ENCODE measurements at places on chromosomes 11 and 22.

GRCh38 chr11:83449338-83449913, 163.3 kb upstream of the CCDC90B start:
- DNase-seq = peak; percentile 2

DNA sequence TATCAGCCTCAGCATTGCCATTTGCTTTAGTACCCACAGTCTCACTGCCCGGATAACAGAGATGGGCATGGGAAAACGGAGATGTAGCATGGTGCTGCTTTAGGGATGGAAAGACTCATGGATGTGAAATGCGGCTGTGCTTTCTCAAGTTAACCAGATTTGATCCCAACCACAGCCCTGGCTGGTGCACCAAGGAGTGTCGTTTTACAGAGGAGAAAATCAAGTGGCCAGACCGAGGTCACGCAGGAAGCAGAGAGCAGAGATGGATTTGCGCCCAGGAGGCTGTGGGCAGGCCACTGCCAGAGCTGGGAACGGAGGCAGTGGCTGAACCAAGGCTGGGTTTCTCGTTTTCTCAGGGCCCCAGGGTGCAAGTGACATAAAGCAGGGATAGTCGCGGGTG, 9.0 kb downstream of the MB start:
- DNase-seq = no peak

- DNase-seq = peak; percentile 87
Observed at GRCh38 chr11:19437760-19438159, 197.0 kb upstream of the E2F8 start.

DNA sequence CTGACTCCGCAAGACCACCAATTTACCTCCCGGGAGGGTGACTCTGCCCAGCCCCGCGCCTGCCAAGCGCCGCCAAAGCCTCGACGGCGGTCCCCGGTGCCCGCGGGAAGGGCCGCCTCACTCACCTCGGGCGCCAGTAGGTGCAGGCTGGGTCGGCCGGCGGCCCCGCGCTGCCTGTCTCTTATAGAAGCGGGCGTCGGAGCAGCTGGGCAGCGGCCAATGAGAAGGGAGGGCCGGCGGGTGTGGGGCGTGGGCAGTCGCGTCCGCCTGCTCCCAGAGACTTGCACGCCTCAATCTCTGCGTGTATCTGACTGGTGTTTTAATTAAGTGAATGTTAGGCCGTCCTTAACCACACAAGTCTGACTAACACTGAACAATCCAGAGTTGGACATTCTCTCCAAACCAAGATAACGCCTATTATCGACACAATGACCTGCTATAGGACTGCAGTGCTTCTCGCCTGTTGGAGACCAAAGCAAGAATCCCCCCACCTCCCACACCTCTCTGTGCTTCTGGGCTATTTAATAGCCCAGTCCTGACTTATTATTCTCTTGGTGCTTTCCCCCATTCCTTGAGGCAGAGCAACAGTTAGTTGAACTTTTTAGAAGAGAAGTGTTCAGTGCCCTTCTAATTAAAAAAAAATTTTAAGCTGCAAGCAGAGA, at the start of gene TPH1:
TSS of gene TPH1 (minus strand) at position 154 of the 662 bp plus-strand sequence. CDS start 5,507 bp downstream, outside the sequence.
- no peak for DNase-seq

- DNase-seq = peak; percentile 3
Observed at GRCh38 chr11:34830648-34831047, 85.5 kb downstream of the APIP start.

GRCh38 chr11:62546244-62546928, at the start of gene AHNAK:
TSS of gene AHNAK (minus strand) at chr11:62546806. CDS start at chr11:62536098, 10,708 bp downstream.
- DNase-seq = peak; percentile 68

DNA sequence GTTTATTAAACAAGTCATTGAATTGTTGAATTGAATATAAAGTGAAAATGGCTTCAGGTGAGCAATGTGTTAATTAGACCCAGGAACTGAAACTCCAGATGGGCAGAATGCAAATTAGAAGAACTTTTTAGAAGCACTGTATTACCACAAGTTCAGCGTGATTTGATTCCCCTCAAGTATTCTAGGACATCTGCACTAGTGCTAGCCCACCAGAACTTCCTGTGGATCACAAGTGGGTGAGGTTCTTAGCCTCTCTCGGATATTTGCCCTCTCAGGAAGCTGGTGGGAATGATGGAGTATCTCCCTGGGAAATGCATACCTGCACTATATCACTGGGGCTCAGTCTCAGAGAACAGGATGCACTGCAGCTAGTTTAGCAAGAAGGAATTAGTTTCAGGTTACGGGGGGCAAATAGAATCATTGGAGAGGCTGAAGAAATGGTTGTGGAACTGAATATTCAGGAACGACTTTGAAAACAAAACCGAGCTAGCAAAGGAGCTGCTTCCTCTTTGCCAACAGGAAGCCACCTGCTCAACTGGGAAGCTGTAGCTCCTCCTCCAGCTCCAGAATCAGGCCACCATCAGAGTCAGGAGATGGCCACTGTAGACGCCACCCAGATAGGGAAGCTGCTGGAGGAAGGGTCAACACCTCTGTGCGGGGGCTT, 74.3 kb downstream of the DHCR7 start:
- no peak for DNase-seq

- DNase-seq = peak; percentile 97
Observed at GRCh38 chr22:29310863-29311339, 4.5 kb downstream of the GAS2L1 start.

DNA sequence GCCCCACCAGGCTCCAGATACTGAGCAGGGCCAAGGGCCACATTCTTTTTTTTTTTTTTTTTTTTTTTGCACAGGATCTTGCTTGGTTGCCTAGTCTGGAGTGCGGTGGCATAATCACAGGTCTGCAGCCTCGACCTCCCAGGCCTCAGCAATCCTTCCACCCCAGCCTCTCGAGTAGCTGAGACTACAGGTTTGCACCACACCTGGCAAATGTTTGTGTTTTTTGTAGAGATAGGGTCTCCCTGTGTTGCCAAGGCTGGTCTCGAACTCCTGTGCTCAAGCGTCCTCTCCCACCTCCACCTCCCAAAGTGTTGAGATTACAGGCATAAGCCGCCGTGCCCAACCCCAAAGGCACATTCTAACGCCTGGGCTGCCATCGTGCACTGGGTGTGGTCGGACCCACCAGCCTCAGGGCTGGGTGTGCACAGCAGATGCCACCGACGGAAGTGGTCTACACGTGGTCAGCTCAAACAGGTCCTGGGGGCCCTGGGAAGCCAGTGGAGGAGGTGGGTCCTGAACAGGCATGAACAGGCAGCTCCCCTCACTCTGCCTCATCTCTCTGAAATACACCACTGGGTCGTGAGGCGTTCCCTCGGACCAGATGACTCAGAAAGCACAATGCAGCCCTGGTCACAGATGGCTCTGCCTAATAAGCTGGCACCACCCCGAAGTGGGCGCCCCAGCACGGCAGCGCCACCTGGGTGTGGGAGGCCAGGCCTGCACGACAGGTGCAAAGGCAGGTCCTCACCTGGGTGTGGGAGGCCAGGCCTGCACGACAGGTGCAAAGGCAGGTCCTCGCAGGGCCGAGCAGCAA, 5.1 kb upstream of the B4GALNT4 start:
- peak; percentile 37 for DNase-seq

DNA sequence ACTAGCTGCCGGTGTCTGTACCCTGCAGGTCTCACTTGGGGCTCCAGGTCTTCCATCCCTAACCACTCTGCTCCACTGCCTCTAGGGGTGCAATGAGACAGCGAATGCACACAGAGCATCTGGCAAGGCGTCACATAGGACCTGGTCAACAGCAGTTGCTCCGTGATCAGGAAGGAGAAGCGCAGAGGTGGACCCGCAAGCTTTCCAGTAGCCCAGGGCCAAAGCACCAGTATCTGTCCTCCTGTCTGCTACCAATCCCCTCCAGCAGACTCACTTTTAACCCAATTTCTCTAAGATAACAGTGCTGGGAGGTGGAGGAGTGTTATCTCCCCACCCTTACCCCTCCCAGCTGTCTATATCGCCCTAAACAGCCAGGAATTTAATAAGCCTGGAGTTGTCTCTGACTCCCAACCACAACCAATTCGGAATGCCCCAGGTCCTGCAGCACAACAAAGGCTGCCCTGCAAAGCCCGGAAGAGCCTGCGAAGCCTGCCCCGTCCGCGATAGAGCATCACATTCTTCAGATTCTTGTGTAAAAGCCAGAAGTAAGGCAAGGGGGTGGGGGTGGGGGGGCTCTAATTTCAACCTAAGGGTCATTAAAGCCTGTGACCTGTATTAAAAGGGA, 19.3 kb downstream of the MYH9 start:
- DNase-seq = peak; percentile 91

DNA sequence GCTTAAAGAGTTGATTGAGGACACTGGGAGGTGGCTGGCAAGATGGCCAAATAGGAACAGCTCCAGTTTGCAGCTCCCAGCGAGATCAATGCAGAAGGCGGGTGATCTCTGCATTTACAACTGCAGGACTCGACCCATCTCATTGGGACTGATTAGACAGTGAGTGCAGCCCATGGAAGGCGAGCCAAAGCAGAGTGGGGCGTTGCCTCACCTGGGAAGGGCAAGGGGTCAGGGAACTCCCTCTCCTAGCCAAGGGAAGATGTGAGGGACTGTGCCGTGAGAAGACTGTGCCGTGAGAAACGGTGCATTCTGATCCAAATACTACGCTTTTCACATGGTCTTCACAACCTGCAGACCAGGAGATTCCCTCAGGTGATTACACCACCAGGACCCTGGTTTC, 36.4 kb downstream of the ARHGAP32 start:
- DNase-seq = no peak

DNA sequence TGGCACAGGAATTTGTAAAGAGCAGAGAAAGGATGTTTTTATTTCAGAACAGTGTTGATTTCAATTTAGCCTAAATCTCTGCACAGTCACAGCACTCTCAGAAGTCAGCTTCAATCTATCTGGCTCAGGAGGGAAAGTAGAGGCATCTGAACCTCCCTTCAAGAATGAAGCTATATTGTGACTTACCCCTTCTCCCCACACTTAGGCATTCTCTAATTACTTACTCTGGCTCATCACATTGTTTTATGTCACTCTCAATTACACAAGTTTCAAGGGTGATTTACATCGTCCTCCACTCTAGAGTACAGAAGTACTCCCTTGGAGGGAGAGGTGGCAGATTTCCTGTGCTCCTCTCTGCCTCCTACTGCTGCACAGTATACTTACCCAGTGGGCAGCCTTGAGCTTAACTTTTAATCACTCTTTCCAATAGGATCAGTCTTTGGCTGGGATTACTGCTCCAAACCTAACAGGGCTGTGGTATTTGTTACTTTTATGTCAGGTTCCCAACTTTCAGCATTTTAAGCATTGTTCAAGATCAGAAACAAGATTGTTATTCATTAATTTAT, 211.4 kb downstream of the AASDHPPT start:
- no peak for DNase-seq

DNA sequence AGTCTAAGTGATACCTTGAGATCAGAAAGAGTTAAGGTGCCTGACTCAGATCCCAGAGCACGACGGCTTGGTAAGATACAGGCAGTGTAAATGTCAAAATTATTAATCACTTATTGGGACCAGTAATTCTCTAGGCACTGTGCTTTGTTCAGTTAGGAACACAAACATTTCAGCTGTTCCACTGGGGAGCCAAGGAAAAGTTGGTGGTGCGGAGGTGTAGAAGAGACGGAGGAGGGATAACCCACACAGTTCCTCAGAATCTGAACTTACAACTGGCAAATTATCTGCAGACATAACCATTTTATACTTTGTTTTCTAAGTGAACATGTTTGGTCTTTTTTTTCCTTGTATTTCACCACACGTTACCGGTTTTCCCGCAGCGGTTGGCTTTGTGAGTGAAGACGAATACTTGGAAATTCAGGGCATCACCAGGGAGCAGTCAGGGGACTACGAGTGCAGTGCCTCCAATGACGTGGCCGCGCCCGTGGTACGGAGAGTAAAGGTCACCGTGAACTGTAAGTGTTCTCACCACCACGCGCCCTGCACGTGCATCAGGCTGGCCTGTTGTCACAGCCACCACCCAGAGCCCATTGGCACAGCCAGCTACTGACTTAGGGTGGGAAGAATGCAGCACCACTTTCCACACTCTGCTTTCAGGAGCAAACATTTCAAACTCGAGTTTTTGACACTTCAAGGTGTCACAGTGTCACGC, 937.0 kb downstream of the NTM start:
- DNase-seq = no peak

DNA sequence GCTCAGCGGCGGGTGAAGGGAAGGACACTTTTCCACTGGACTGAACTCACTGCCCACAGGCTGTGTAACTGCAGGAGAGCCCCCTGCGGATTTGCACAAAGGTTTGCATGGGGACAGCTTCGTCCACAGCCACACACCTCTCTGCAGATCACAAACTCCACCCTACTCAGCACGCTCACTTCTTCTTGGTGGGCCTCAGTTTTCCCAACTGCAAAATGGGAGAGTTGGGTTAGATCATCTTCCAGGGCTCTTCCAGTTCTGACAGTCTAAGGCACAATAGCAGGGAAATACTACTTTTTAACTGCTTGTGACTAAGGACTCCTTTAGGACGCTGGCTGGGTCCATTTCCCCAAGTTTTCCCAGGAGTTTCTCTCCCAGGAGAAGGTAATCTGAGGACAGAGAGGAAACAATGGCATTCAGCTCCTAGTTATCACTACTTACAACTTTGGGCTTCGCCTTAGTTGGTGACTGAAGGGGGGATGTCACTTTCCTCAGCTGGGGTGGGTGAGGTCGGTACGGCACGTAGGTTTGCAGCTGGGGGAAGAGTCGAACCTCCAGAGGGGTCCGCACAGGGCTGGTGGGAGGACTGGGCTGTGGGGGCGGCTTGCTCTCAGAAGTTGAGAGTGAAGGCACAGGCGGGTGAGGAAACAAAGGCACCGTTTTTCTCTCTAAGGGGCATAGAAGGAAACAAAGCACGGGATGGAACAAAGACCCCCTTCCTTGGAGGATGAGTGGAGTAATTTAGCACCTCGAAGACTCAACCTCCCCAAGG, 55.8 kb downstream of the C11orf58 start:
- no peak for DNase-seq

DNA sequence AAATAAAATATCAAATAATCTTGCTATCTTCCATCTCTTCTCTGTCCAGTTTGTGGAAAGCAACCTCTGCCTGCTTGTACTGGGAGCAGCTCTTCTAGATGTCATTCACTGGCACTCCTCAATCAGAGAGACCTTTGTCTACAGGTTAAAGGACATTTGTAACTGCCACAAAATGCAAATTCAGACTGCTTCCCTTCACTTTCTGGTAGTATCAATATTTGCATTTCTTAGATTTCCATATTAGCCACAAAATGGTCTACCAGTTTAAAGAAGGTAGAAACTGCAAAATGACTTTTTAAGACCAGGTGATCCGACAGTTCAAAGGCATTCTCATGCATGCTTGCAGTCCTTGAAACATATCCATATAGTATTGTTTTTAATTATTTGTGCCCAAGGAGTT, 51.7 kb upstream of the RCN1 start:
- DNase-seq = no peak

Measured in fibroblast of skin of scalp (primary cell).